ENCODE measurements at places on chromosomes 13 and 19. TPM values are rescaled to one million over a fixed set of nuclear protein-coding genes. Genes with fewer than 3 reads are reported as not detected.

Gene BEST2
- total RNA-seq, result not detected

Gene SELENOV
- total RNA-seq, result not detected

- no peak for DNase-seq
Measured at GRCh38 chr19:10896851-10897526, 25.6 kb downstream of the CARM1 start.

- DNase-seq, result no peak
Measured at GRCh38 chr13:26964278-26965250, 204.0 kb upstream of the GPR12 start.

GRCh38 chr13:47004540-47004939, 107.7 kb upstream of the HTR2A start:
- DNase-seq, result no peak

DNA sequence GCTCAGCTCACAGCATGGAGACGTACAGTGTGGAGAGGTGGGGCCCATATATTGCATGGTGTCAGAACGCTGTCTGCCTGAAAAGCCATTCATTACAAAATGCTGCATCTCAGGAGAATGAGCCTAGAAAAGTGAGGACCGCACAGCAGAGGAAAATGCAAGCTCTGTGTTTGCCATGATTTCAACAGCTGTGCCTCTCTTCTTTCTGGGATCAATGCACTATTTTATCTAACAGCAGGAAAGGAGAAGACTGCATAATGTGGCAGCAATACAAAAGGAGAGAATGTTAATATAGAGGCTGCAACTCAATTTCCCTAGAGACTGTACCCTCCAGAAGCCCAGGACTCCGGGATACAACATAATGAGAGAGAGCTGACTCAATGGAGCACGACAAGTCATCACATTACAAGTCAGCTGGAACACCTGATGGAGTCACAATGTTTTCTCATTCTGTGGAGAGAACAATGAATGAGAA, 368.0 kb downstream of the FGF14 start:
- no peak for DNase-seq

DNA sequence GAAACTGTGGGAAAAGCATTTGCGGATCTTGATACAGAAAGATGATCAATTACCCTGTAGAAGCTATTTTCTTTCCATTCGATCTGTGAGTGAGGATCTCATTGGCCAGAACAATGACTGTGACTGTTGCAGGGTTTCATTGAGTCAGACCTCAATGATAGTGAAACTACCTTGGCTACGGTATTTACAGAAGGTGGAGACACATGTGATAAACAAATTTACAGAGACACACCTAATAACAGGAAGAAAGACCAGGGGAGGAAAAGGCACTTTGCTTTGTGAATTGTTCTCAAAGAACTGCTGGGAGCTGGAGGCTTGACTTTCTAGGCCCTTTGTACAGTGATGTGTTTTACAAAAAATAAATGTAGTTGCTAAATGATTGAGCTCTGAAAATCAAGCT, 19.9 kb upstream of the ARGLU1 start:
- no peak for DNase-seq

- no peak for DNase-seq
Measured at GRCh38 chr13:42883142-42883541, 101.8 kb downstream of the FAM216B start.
